T-helper 22 cell (primary cell): ENCODE measurements at places on chromosomes 5 and 9.

DNA sequence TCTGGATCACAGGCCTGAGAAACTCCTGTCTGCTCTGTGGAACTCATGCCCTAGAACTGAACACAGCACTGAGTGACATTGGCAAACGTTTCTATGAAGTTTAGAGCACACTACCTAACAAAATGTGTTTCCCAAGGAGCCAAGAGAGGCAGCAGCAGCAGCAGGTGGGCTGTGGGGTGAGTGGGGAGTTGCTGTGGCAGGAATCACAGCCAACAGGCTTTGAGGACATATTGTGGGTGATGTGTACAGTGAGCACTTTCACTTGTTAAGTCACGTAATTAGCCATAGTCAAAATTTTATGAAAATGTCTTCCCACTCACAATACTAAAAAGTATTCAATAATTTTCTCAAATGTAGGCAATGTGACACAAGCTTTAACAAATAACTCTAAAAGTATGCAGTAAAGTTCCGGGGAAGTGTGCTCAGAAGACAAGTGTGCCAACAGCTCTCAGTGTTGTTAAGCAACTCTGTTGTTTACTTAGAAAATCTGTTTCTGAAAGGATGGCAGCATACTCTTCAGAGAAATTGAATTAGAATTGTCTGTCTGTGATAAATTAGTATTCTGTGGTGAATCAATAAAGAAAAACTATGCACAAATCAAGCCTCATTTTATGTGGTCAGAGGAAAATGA, 482.1 kb downstream of the SEMA5A start:
- DNase-seq = no peak

- DNase-seq = no peak
These were observed 128.4 kb upstream of the IER5L start for GRCh38 chr9:129306318-129306973.

DNA sequence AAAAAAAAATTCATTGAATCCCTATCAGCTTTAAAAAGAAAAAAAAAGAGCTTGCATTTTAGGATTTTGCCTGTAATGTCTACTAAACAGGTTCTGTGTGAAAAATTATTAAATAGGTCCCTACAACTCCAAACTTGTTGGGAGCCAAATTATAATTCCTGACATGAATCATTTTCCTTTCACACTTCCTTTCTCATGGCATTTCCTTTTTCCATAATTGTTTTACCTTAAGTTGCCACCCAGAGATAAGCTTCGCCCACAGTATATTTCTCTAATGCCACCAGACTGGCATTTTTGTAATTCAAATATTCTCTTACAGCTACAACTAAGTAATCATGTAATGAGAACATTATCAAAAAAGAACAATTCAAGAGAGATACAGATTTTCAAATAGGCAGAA, 348.8 kb downstream of the EFNA5 start:
- DNase-seq = no peak

GRCh38 chr9:132193227-132194124, 31.6 kb downstream of the NTNG2 start:
- no peak for DNase-seq

- no peak for DNase-seq
These were observed 276.3 kb downstream of the EPB41L4A start for GRCh38 chr5:112142769-112143270.

DNA sequence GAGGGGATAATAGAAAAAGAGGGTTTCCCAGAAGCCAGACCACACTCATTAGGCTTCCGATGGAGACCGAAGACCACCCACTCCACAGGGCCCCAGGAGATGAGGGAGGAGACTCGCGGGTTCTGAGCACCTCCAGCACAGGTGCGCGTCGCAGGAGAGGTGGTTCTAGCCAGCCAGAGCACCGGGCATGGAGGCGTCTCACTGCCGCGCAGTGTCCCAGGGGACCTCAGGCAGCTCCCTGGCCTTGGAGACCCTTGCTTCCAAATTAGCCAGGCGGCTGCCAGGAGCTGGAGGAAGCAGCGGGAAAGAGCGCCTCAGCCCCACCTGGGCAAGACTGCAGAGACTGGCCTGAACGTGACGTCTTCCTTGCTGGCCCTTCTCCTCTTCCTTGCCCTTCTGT, 115.4 kb upstream of the FBXL7 start:
- DNase-seq = no peak

DNA sequence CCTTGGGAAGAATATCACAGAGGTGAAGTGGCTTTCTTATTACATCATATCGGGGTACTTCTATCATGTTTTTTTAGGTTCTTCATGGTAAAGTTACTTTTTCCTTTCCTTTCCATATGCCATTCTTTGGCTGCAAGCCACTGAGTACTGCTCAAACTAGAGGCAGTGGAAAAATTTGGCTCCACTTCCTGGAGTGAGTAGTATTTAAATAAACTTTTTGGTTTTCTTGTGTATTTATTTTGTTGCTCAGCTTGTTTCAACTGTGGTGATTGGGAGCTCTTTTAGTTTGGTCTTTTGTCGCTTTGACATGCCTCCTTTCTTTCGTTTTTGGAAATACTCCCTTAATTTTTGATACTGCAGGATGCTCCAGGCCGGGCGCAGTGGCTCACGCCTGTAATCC, 69.8 kb downstream of the WDR70 start:
- DNase-seq = no peak

DNA sequence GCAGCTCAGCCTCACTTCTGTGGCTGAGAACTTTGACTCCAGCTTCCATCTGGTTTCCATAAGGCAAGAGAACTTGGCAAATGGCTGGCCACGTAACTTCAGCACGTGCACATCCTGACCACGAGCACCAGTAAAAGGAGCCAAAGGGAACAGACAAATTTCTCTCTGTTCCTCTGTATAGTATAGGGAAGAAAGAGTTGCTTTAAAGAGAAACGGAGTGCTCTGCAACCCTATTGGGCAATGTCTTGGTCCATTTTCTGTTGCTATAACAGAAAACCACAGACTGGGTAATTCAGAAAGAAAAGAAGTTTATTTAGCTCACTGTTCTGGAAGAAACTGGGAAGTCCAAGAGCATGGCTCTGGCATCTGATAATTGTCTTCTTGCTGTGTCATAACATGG, 558.7 kb downstream of the ACTL7B start:
- DNase-seq = no peak

GRCh38 chr9:130579738-130580463, 524 bp downstream of the FUBP3 start:
- no peak for DNase-seq

DNA sequence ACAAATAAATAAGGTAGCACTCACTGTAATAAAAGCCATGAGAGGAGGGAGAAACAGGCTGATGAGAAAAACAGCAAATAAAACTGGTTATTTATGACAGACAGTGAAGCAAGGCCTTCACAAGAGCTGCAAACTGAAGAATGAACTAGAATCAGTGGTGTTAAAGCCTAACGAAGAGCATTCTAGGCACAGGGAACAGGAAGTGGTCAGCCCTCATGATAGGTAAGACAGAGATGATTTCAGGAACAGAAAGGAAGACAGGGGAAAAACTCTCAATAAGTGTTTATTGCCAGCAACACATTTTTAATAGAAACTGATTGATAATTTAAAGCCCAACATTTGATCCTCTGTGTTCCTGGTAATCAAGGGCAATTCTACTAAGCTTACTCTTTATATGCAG, 124.5 kb downstream of the EDIL3 start:
- no peak for DNase-seq

- DNase-seq = no peak
These were observed 22.2 kb upstream of the MVB12B start for GRCh38 chr9:126304207-126304970.
